ENCODE measurements at places on chromosomes 2 and 18.

GRCh38 chr2:218401890-218402289 is 2.2 kb downstream of the CTDSP1 start:
- no peak for DNase-seq

DNA sequence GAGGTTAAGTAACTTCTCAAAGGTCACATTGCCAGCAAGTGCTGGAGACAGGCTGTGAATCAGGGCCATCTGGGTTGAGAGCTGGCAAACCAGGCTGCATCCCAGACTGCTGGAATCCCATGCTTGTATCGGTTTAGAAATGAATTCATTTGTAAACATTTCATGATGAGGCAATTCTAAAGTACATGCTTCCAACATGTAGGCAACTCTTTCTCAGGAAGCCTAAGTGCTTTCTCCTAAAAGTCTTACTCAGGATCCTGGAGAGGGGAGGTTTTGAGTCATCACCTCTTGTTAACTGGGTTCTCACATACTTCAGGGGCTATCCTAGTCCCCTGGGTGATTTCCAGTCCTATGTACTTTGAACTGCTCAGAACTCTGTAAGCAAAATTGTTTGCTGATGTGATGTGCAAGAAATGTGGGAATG is 416.5 kb downstream of the MEIS1 start:
- DNase-seq: no peak

DNA sequence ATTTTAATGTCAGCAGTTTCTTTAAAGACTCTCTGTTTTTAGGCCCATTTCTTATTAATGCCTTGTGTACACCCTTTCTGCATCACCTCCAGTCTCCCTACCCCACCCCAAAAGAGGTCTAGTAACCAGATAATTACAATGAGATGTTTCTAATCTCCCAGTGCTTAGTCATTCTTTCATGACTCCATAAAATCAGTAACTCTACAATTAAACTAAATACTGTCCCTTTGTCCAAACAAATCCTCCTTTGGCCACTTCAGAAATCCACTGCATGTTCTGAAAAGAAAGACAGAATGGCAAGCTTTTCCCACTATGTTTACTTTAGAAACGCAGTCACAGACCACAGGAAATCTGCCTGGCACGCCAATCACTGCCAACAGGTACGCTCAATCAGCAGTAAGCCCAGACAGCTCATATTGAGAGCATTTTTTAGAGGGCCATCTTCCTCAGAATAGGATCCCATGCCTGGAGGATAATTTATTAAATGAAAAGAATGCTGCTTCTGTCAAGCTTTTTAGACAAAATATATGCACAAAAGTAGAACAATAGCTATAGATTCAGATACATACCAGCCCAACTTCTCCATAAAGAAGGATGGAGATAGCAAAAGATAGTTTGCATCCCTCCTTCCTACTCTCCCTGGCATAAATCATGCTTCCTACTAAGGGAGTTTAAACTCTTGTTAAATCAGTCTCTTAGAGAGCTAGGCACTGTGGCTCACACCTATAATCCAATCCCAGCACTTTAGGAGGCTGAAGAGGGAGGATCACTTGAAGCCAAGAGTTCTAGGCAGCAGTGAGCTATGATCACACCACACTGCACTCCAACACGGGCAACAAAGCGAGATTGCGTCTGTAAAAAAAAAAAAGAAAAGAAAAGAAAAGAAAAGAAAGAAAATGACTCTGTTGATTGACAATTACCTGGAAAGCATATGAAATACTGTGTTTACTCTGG is 14.6 kb downstream of the CLASP1 start:
- DNase-seq: no peak

GRCh38 chr2:44932079-44932478 is 9.4 kb upstream of the SIX3 start:
- DNase-seq: no peak

GRCh38 chr2:35428548-35428947 is 927.0 kb upstream of the CRIM1 start:
- no peak for DNase-seq

DNA sequence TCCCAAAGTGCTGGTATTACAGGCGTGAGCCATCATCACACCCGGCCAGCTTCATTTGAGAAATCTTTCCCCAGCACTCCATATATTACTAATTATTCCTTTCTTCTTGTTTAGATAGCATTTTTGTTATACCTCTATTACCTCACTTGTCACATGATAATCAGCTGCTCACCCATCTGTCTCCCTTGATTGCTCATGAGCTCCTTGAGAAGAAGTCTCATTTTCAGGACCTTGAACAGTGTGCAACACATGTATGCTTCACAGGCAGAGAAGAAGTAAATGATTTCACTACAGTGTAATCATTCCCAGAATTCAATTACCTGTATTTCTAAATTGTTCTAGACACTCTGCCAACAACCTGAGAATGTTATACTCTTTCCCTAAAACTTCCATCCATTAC is 6.2 kb downstream of the PAIP2B start:
- DNase-seq: no peak

DNA sequence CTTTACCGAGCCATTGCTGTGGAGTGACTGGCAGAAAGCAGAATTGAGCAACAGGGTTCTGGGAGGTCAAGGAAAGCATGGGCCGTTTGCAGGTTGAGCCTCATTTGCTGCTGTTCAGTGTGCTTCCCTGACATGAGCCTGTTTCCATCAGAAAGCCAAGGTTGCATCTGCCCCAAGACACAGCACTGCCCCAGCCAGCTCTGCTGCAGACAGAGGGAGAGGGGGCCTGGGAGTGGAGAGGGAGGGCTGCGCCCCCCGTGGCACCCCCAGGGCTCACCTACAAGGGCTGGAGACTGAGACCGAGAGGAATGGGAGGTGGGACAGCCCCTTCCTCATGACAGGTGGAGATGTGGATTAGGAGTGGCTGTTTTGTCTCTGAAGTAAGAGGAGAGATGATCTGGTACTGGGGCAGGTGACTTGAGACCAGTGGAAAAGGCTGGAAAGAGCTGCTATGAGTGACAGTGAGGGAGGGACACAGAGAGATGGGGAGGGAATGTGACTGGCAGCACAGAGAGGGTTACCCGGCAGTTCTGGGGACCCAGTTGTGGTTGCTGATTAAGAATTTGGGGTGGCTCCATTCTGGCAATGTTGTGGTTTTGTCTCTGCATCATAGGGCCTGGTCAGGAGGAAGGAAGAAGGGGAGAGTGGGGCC is 218.0 kb downstream of the DYSF start:
- no peak for DNase-seq

DNA sequence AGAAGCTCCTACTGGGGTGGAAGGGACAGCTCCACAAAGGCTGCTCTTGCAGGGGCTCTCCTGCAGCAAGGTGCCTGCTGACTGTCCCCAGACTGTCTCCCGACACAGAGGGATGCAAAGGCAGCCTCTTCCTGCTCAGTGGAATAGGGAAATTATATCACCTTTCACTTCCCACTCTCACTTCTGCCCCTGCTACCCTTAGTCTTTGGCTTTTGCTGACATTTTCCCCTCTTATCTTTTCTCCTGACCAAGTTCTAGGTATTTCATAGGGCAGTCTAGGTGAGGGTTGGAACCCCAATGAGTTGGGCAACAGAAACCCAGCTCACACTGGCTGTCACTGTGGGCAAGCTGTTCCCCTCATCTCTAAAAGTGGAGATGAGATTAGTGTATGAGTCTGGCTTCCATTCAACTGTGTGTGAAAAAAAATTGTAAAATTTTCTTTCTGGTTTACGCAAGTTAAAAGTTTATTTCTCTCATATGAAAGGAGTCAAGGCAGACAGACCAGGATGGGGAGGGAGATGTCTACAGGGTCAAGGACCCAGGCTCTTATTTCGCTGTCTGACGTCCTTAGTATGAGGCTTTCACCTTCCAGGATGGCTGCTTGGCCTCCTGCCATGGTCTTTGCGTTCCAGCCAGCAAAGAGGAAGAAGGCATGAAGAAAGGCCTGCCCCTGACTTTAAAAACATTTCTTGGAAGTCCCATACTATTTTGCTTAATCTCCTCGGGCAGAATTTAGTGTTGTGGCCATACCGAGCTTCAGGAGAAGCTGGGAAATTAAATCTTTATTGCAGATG is 7.5 kb upstream of the MOCOS start:
- no peak for DNase-seq

DNA sequence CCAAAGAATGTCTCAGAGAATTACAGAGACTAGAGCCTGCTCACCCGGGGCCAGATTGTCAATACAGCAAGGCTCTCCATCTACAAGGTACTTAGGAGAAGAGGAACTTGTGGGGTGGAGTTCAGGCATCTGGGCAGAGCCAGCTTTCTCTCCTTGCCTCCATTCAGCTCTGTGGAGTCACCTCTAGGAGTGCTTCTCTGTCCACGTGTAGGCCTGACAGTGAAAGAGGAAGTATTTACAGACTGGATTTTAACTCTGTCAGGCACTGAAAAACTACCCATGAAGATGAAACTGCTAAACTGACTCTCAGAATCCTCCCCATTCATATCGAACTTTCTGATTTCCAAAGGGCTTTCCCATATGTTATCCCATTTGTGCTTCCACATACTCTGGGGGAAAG is 315.6 kb downstream of the SETBP1 start:
- DNase-seq: no peak

- DNase-seq: no peak
Measured at GRCh38 chr2:175310813-175311504, 129.4 kb upstream of the ATP5MC3 start.

DNA sequence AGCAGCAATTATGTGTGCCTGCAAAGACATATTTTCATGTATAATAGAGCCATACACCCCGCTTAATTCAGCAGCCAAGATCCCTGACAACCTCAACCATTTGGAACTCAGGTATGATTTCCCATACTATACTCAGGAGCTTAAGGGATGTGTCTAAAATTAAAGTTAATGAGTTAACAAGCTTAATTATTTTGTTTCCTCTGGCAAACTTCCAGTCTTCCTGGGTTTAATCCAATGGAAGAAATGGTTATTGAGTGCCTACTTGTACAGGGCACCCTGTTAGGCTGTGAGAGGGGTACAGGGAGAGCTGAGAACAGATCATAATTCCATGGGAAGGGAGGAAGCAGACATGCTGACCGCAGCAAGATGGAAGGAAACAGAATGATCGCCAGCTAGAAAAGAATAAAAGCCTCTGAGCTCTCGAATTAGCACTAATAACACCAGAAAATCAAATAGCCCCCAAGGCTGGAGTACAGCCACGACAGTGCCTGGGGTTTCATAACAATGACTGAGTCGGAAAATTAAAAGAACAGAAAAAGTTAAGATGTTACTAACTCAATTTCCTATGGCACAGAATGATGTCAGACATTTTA is 20.8 kb upstream of the CEP68 start:
- DNase-seq: no peak

- no peak for DNase-seq
Measured at GRCh38 chr18:46842583-46842982, 74.7 kb downstream of the PIAS2 start.

GRCh38 chr2:113005030-113005509 is at the start of gene IL36A:
Gene IL36A, plus strand, starts transcription at chr2:113005459. Its CDS starts 413 bp downstream, at chr2:113005872.
- DNase-seq: no peak

DNA sequence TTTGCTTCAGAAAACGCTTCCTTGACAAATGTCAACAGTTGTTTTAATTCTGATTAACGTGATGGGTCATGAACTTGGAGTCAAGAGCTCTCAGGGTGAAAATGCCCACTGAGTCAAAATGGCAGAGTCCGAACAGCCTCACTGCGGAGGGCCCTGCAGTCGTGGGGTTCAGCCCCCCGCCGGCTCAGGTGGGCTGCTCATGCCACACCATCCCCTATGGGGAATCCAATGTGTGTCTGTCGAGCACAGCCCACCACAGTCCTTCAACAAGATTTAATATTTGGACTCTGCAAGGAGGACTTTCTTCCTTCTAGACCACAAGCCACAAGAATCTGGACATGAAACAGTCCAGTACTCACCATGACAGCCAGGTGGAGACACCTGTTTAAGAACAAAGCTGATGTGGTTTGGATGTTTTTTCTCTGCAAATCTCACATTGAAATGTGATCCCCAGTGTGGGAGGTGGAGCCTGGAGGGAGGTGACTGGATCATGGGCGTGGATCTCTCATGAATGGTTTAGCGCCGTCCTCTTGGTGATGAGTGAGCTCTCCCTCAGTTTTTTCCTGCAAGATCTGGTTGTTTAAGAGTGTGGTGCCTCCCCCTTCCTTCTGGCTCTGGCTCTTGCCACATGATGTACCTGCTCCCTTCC is 201.0 kb downstream of the NDUFA10 start:
- DNase-seq: no peak

GRCh38 chr18:60980422-60981005 is 352.7 kb upstream of the CDH20 start:
- DNase-seq: no peak

DNA sequence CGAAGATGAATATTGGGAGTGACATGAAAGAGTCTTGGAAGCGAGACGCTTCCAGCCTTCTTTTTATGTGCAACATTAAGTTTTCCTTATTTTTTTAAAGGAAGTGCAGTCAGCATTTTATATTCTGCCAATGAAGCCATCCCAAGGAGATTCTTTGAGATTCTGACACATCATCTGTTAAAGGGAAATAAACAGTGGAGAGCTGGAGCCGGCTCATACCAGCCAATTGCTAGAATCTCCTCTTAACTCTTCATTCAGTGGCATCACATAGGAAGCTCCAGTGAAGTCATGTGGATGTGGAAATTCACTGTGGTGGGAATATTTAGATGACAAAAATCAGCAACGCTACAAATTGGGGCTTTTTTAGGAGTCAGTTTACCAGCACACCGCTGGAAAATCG is 23.7 kb upstream of the GPR39 start:
- no peak for DNase-seq

DNA sequence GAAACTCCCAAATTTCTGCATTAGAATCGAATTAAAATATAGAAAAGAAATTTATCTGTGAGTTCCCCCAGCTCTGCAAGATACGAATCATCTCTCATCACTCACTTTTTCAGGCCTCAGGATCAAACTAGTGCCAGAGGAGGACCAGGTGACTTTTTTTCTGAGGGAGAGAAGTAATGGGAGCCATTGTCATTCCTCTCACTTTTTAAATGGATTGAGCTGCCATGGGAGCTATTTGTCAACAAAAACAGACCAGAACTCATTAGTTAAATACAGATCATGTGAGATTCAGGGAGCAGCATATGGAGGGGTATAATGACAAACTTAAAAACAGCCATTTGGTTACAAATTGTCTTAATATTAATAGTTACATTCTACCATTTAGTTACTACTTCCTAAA is 594.4 kb downstream of the DPP10 start:
- DNase-seq: no peak

DNA sequence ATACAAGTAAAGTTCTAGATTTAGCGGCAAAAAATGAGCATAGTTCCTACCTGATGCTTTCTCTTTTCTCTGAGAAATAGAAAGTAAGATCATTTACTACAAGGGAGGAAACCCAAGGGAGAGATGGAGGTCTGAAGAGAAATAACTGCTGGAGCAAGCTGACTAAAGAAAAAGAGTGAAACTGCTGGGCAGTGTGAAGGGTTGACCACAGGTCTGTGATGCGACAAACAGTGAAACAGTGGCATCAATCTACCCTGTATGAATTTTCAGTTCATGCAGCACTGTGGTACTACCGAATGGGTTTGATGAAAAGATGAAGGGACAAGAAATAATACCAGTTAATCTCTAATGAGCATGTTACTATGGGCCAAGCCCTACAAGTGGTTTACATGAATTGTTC is 52.2 kb downstream of the CUL3 start:
- DNase-seq: no peak
